ENCODE measurements at places on chromosomes 1 and 21.
A peak's percentile ranks its signal among the peaks of the same experiment; 100 is the strongest.

DNA sequence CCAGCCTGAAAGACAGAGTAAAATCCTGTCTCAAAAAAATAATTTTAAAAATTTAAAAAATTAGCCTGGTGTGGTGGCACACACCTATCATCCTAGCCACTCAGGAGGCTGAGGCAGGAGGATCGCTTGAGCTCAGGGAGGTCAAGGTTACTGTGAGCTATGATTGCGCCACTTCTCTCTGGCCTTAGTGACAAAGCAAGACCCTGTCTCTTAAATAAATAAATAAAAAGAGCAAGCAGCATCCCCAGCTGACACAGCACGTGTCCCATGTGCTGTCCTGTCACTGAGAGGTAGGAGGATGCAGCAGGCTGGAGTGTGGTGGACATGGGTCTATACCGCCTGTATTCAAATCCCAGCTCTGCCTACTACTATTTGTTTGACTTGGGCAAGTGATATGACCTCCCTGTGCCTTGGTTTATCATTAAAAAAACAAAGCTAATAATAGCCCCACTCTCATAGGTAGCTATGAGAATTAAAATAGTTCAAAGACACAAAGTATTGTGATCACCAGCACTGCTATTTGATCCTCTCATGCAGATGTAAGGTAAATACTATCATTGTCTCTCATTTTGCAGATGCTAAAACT, 22.2 kb upstream of the ECE1 start:
- H3K4me1 ChIP-seq, result peaks cover 4% of the 10 kb centered on the region
- no peak overlapping the region for H3K27ac ChIP-seq
- H3K36me3 ChIP-seq, result no peaks in the 10 kb centered on the region
- H3K27me3 ChIP-seq, result no peaks in the 10 kb centered on the region

- no peak for DNase-seq
- peaks cover 15% of the 10 kb centered on the region for H3K4me1 ChIP-seq
- H3K36me3 ChIP-seq, result no peaks in the 10 kb centered on the region
- no peak overlapping the region for H3K4me3 ChIP-seq
Measured at GRCh38 chr1:60562740-60563139, 489.2 kb upstream of the C1orf87 start.

DNA sequence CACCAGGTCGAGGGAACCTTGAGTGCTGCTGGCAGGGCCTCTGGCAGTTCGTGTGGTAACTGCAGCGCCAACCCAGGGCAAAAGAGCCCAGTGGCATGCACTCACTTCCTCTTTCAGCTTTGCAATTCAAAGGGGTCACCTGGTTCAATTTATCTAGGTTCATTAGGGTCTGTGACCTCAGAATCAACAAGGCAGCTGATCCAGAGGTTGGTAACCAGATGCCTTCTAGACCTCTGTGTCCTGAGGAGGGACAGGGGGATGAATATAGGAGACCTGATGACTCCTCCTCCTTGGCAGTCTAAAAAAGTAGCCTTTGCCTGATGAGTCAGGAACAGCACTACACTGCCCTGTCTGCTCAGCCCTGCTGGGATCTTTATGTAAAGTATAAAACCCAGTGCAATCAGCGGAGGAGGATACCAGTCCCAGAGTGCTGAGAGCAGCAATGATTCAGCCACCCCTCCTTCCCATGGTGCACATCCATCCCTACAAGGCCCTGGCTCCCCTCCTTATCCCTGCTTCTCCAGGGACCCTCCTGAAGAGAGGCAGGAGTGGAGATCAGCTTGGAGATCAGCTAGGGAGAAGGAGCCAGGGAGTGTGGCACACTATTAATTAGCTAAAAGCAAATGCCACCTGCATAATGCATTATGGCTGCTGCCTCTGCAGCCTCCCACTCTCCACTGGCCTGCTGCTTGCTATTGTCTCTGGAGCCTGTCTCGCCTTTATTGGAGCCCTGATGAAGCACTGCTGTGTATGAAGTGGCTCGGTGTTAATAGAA, 11.2 kb upstream of the FMOD start:
- no peak overlapping the region for H3K4me3 ChIP-seq
- no peaks in the 10 kb centered on the region for H3K36me3 ChIP-seq
- peaks cover 13% of the 10 kb centered on the region for H3K27me3 ChIP-seq
- DNase-seq, result peak; percentile 69
- no peak overlapping the region for H3K27ac ChIP-seq

DNA sequence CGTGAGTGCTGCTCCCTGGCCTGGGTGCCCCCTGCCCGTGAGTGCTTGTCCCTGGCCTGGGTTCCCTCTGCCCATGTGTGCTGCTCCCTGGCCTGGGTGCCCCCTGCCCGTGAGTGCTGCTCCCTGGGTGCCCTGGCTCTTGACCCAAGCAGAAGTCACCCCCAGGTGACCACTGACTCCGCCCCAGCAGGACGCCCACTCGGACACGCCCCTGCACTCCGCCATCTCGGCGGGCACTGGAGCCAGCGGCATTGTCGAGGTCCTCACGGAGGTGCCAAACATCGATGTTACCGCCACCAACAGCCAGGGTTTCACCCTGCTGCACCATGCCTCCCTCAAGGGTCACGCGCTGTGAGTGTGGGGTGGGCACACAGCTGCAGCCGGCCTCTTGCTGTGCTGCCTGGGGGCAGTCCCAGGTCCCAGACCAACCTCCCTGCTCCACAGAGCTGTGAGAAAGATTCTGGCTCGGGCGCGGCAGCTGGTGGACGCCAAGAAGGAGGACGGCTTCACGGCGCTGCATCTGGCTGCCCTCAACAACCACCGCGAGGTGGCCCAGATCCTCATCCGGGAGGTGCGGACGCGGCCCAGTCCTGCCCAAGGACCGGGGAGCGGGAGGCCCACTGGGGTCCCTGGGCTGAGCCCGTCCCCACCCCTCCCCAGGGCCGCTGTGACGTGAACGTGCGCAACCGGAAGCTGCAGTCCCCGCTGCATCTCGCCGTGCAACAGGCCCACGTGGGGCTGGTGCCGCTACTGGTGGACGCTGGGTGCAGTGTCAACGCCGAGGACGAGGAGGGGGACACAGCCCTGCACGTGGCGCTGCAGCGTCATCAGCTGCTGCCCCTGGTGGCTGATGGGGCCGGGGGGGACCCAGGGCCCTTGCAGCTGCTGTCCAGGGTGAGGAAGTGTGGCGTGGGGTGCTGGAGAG, 3.9 kb upstream of the MMP23B start:
- H3K4me1 ChIP-seq, result no peaks in the 10 kb centered on the region
- no peaks in the 10 kb centered on the region for H3K27me3 ChIP-seq
- no peaks in the 10 kb centered on the region for H3K36me3 ChIP-seq

DNA sequence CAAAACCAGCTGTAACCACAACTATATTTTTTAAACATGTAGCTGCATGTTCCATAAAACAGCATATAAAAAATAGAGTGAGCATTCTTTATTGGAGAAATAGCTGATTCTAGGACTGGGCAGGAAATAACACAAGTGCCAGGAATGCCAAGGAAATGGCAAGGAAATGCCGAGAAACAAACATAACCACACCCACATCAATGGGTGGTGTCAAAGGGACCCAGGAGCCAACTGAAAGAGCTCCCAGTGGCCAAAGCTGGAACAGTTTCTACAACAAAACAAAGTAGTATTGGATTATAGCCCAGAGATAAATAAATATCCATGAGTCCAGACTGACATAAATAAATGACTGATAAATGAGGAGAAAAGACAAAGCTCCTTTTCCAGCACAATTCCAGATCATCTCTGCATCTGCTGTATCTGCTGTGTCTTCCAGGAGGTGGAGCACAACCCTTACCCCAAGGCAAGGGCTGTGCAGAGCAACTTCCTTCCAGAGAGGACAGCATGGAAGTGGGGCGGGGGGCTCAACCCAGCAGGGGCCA, 28.1 kb downstream of the ADARB1 start:
- peaks cover 12% of the 10 kb centered on the region for H3K4me1 ChIP-seq
- H3K27ac ChIP-seq, result no peak overlapping the region
- peaks cover 3% of the 10 kb centered on the region for H3K27me3 ChIP-seq

All from common myeloid progenitor, CD34-positive (primary cell).